Osteocyte (in vitro differentiated cells): ENCODE measurements at places on chromosomes 16 and 17.

- H3K4me3 ChIP-seq = no peak overlapping the region
- H3K27ac ChIP-seq = peak overlapping the region; percentile 54
- peaks cover 32% of the 10 kb centered on the region for H3K4me1 ChIP-seq
- DNase-seq = no peak
- no peaks in the 10 kb centered on the region for H3K36me3 ChIP-seq
Measured at GRCh38 chr16:24667244-24667764, 62.1 kb upstream of the TNRC6A start.

DNA sequence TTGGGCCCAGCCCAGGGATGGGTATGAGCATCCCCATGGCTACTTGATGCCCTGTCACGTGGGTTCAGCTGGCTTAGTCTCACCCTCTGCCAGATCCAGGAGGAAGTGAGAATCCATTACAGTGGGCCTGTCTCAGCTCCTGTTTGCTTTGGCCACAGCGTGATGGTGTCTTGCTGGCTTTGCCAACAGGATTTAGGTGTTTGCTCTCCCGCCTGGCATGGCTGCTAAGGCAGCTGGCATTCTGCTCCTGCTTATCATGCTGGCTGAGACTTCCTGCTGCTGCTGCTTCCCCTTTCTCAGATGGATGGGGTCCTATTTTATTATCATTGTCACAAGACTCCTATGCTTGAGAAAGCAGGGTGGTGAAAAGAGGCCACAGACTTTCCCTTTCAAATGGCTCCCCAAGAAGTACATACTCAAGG, 28.3 kb upstream of the HOXB13 start:
- no peaks in the 10 kb centered on the region for H3K4me1 ChIP-seq
- no peak overlapping the region for H3K27ac ChIP-seq
- peaks cover 85% of the 10 kb centered on the region for H3K27me3 ChIP-seq

DNA sequence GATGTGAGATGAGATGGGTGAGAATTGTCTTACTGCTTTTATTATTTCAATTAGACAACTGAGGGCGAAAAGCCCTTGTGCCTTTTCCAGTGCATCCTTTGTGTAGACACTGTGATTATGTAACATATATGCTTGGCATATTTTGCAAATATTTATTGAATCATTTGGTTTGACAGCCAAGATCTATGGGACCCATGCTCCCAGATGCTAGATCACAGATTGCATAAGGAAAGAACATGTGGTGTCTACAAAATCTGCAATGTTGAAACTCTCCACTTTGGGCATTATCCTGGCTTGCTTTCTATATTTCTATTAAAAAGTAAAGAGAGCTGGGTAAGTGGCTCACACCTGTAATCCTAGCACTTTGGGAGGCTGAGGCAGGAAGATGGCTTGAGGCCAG, 4.8 kb upstream of the COG1 start:
- no peak overlapping the region for H3K4me3 ChIP-seq
- H3K27me3 ChIP-seq = no peaks in the 10 kb centered on the region
- H3K27ac ChIP-seq = no peak overlapping the region
- no peaks in the 10 kb centered on the region for H3K36me3 ChIP-seq
- DNase-seq = no peak
- peaks cover 17% of the 10 kb centered on the region for H3K4me1 ChIP-seq

- no peak for DNase-seq
- H3K4me3 ChIP-seq = no peak overlapping the region
- no peaks in the 10 kb centered on the region for H3K36me3 ChIP-seq
- no peaks in the 10 kb centered on the region for H3K27me3 ChIP-seq
Measured at GRCh38 chr16:74570412-74571301, 36.3 kb downstream of the GLG1 start.

GRCh38 chr17:75502072-75502720, 13.1 kb downstream of the CASKIN2 start:
- H3K36me3 ChIP-seq = peaks cover 7% of the 10 kb centered on the region
- H3K4me1 ChIP-seq = no peaks in the 10 kb centered on the region

DNA sequence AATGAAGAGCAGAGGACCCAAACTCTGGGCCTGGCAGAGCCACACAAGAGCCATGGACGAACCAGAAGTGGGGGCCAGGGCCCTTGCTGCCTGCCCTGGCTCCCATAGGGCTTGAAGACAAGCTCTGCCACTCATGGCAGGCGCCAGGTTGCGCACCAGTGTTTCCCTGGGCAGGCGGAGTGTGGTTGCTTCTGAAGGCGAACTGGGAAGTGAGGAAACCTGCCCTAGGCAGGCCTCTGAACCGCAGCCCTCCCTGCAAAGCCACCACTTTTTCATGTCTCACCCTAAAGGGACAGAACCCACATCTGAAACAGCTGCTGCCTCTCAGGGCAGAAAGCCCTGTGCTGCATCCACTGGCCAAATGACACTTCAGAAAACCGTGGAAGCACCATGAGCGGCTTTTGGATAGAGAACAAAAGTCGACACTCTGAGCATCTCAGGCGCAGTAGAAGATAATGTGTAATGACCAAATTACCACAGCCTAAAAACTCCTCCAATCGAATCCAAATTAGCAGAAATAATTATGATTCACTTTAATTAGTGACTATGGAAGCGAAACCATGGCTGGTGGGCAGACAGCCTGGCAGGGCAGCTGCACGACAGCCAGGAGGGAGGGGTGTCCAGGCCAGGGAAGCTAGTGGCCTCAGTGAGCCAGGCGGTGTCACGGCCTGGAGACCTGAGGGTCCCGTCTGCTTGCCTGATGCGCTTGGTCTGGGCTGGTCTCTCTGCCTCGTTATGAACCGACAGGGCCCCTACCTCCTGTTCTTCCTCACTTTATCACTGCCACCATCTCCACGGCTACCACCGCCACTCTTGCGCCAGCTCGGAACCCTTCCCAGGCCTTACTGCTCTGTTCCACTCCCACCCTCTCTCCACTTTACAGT, 59.1 kb downstream of the PRMT7 start:
- H3K36me3 ChIP-seq = no peaks in the 10 kb centered on the region
- no peak for DNase-seq
- H3K4me3 ChIP-seq = no peak overlapping the region
- no peak overlapping the region for H3K27ac ChIP-seq
- H3K4me1 ChIP-seq = no peaks in the 10 kb centered on the region

GRCh38 chr17:61947367-61948078, 19.7 kb upstream of the INTS2 start:
- no peak for DNase-seq
- H3K4me1 ChIP-seq = no peaks in the 10 kb centered on the region
- H3K27ac ChIP-seq = no peak overlapping the region
- no peaks in the 10 kb centered on the region for H3K27me3 ChIP-seq

DNA sequence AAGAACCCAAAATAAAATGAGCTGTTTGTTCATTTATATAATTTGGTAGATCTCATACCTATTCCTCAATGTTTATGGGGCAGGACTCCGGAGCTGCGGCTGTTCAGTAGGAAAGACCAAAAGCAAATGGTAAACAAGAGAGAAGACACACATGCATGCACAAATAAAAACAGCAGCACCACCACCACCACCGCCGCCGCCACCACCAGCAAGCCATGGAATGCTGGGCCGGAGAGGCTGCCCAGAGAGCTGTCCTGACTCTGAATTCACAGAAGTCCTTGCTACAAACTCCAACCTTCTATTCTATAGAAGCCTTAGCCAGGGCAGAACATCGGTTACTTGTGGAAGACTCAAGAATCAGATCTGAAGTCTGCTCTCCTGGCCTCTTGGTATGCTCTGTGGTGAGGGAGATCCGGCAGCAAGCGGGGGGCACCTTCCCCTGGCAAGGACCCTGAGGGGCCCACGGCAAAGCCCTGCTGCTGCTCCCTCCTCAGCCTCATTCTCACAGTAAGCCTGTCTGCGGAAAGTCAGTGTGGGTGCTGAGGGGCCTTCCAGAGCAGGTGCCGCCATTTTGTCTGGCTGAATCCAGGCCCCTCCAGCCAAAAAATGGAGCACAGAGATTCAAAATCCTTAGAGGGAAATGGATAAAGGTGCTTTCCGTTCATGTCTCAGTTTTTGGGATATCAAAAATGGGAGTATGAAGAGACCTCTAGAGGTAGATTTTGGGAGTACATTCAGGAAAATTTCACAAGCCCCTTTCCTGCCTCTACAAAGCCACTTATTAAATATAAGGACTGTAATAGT, 6.4 kb upstream of the FOXJ1 start:
- H3K4me3 ChIP-seq = no peak overlapping the region
- no peaks in the 10 kb centered on the region for H3K27me3 ChIP-seq
- no peaks in the 10 kb centered on the region for H3K36me3 ChIP-seq

DNA sequence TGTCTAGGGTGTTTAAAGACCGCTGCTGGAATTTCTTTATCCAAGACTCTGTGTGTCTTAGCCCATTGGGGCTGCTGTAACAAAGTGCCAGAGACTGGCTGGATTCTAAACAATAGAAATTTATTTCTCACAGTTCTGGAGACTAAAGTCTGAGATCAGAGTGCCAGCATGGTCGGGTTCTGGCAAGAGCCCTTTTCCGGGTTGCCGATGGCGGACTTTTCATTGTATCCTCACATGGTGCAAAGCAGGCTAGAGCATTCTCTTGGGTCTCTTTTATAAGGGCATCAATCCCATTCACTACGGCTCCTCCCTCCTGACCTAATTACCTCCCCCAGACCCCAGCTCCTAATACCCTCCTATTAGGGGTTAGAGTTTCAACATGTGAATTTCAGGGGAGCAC, 9.5 kb downstream of the NLRC5 start:
- peaks cover 21% of the 10 kb centered on the region for H3K4me1 ChIP-seq
- no peaks in the 10 kb centered on the region for H3K27me3 ChIP-seq
- peak overlapping the region; percentile 45 for H3K27ac ChIP-seq
- no peak for DNase-seq
